ENCODE measurements at places on chromosomes 4 and X.
A peak's percentile ranks its signal among the peaks of the same experiment; 100 is the strongest.

DNA sequence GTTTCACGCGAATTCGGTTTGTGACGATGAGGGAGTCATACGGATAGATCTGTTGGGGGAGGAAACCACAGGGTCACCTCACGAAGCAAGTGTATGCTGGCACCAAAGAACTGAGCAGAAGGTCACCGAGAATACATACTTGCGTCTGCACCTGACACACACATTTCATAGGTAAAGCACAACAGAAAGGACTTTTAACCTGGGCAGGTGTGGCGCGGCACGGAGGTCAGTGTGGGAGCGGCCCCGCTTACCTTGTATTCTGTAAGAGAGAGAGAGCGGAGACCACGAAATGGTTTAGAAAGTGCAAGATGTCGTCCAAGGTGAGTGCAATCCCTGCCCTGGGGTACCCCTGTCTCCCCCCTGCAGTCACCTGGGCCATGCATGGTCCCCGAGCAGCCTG, 43.6 kb upstream of the AFAP1 start:
- DNase-seq: no peak

DNA sequence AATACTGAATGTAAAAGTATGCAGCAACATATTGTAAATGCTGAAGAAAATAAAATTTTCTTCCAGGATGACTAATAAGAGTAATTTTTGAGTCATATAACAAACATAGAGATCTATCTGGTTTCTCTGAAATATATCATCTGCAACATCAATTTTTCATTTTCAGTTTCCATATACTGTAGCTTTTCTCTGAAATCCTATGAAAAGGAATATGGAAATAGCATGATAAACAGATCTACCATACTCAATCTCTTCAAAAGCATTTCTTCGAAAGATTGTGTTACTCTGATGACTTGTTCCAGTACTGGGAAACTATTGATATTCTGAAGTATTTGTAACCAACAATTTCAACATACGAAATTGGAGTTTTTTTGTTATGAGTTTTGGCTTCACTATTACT, 1156.7 kb downstream of the FAM133A start:
- no peak for DNase-seq

- no peak for DNase-seq
Measured at GRCh38 chrX:41350976-41351569, 17.1 kb downstream of the DDX3X start.

- peak; percentile 63 for DNase-seq
Measured at GRCh38 chr4:56505269-56506130, at the start of gene ARL9. ARL9 (plus strand) TSS chr4:56505791; CDS start chr4:56505863, 72 bp downstream.

DNA sequence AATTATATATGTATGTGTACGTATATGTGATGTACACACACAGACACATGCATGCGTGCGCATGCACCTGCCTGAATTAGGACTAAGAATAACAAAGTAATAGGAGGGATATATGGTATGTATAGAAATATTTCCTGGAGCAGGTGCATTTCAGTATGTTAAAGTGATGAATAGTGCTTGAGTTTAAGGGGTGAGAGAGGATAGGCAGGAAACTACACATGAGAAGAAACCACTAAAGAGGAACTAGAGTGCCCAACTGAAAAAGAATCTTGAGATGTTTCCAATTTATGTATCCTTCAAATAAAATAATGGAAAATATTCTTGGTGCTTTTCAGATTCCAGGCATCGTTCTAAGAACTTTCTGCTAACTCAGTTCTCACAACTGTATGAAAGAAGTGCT, 52.6 kb upstream of the UNC5C start:
- no peak for DNase-seq

DNA sequence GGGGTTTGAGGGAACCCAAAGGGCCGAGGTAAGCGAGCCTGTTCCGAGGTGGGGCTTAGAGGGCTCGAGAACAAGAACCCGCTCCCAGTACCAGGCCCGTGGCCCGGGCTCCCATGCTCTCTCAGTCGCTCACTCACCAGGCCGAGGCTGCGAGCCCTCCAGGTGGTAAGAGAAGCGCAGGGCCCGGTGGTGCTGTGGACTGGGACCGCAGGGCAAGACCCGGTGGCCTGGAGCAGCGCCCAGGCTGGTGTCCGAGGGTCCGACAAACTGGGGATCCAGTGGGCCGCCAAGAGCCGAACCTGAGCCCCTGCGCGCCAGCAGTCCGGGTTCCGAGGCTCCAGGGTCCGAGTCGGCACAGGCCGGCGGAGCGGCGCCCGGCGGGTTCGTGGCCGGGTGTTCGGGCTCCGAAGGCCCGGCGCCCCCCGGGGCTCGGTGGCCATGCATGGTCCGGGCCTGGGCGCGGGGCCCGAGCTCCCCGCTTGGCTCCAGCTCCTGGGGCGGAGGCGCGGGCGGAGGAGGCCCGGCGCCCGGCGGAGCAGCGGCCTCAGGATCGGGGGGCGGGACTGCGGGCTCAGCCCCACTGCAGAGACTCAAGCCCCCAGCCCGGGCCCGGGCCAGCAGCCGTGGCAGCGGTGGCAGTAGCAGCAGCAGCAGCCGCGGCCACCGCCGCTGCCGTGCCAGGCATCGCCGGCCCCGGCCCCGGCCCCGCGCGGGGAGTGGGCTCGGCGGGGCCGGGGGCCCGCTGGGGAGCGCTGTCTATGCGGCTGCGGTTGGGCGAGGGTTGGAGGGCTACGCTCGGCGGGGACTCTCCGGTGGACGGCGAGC, 833 bp downstream of the FGD1 start:
- no peak for DNase-seq
